ENCODE measurements at places on chromosomes 13 and 19.

DNA sequence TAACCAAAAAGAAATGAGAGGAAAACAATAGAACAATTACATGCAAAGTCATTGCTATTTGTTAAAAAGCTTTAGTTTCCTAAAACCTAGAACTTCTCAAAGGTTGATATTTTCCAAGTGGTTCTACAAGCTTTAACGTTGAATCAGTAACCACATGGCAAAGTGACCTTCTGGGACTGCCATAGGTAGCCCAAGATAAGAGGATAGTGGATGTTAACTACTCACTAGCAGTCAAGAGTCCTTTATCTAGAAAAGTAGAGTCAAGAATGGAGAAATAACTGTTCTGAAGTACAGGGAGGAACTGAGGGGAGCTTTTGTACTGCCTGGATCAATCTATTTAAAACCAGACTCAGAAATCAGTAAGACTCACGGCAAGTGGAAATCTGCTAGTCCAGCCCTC lies 9.9 kb upstream of the SLC46A3 start:
- DNase-seq = no peak

DNA sequence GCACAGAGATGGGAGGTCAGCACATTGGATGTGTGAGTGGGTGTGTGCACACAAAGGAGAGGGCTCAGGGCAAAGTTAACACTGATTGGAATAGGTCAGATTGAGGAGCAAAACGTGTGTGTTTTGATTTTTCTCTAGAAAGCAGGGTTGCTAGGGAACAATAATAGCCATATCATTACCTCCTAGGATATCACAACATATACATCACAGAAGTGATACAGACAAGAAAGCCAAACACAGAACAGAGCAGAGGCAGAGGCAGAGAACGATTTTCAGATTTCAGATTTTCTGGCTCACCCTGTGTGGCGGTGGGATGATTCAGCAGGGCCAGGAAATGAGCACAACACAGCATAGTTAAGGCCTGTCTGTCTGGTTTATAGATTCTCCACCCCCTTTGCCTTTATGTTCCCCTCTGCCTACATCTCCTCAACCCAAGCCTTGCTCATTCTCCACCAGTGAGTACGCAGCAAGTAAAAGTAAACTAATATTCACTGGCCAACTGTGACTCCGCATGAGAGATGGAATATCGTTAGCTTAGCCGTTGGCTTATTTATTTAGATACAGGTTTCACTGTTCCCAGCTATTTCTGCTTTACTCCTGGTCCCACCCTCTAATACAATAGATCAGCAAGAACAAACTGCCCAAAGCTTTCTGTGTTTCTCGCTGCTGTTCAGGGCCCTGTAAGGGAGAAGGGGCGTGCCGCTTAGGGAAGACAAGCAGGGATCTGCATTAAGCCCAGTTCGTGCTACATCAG lies 182.7 kb upstream of the TSC22D1 start:
- no peak for DNase-seq

GRCh38 chr19:6587093-6587820 lies 3.7 kb downstream of the CD70 start:
- DNase-seq = no peak

DNA sequence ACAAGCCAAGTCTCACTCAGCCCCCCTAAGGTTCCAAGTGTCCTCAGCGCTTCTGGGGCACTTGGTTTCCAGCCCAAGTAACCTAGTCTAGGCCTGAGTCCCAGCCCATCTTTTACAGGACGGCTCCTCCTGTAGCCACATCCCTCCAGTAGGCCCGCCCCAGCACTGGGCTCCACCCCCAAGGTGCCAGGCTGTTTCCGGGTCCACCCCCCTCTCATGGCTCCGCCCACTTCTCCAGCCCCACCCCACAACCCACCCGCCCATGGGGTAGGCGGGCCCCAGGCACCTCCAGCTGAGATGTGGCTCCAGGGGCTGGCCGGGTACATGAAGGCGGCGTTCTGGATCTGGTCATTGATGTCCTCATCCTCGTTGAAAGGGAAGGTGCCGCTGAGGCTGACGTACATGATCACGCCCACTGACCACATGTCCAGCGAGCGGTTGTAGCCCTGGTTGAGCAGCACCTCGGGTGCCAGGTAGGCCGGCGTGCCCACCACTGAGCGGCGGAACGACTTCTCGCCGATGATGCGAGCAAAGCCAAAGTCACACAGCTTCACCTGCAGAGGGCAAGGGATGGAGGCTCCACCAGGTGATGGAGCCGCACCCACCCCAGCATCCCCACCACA lies 17.2 kb upstream of the DACT3 start:
- DNase-seq = peak; percentile 48

- DNase-seq = no peak
Observed at GRCh38 chr13:40206241-40207000, 460.0 kb downstream of the FOXO1 start.

DNA sequence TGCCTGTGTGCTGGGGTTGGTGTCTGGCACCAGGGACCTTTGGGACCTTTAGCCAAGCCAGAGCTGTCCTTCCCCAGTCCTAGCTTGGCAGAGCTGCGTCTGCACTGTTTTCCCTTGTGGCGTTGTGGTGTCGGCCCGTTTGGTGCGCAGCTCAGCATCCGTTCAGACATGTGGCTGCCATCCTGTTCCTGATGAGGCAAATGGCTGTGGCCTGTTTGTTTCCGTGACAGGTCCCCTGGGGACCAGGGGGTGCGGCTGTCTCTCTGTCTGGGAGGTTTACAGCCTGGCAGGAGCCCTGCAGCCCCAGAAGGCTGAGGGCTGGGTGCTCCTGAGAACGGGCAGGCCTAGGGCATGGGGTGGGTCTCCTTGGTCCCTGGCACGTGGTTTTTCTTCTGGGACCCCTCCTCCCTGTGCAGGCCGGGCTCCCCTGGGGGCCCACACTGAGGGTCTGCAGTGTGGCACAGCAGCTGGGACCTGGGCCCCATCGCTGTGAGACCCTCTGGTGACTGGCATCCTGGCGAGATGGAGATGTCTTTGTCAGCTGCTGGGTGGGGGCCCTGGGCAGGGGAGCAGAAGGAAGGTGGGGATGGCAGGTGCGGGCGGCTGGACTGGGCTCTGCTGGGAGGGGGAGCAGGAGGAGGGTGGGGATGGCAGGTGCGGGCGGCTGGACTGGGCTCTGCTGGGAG lies 4.0 kb downstream of the SPPL2B start:
- no peak for DNase-seq

- no peak for DNase-seq
Observed at GRCh38 chr13:107834717-107835116, 380.6 kb downstream of the LIG4 start.
